ENCODE measurements at places on chromosomes 1 and 21. TPM values are rescaled to one million over a fixed set of nuclear protein-coding genes. Genes with fewer than 3 reads are reported as not detected.

- DNase-seq, result no peak
Measured at GRCh38 chr1:65395887-65396612, 24.4 kb upstream of the LEPR start.

GRCh38 chr1:201636097-201636496, 97.2 kb downstream of the NAV1 start:
- no peak for DNase-seq

DNA sequence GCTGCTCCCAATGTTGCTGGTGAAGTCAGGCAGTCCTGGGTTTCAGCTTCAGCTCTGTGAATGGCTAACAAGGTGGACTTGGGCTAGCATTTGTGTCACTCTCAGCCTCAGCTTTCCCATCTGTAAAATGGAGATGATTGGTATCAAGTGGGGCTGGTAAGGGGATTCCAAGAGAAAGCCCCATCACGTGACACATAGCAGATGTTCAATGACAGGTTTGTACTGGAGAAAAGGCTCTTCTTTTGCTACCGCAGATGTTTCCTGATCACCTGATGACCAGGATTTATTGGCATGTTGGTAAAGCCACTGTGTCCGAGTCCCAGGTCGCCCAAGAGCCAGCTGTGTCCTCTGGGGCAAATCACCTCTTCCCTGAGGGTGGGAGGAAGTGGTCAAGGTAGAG, 335.0 kb downstream of the MATN1 start:
- no peak for DNase-seq

Gene MAB21L3
- not detected for total RNA-seq

Data from CD8-positive, alpha-beta memory T cell (primary cell).